ENCODE measurements at places on chromosomes 16 and 17.
A peak's percentile ranks its signal among the peaks of the same experiment; 100 is the strongest.

DNA sequence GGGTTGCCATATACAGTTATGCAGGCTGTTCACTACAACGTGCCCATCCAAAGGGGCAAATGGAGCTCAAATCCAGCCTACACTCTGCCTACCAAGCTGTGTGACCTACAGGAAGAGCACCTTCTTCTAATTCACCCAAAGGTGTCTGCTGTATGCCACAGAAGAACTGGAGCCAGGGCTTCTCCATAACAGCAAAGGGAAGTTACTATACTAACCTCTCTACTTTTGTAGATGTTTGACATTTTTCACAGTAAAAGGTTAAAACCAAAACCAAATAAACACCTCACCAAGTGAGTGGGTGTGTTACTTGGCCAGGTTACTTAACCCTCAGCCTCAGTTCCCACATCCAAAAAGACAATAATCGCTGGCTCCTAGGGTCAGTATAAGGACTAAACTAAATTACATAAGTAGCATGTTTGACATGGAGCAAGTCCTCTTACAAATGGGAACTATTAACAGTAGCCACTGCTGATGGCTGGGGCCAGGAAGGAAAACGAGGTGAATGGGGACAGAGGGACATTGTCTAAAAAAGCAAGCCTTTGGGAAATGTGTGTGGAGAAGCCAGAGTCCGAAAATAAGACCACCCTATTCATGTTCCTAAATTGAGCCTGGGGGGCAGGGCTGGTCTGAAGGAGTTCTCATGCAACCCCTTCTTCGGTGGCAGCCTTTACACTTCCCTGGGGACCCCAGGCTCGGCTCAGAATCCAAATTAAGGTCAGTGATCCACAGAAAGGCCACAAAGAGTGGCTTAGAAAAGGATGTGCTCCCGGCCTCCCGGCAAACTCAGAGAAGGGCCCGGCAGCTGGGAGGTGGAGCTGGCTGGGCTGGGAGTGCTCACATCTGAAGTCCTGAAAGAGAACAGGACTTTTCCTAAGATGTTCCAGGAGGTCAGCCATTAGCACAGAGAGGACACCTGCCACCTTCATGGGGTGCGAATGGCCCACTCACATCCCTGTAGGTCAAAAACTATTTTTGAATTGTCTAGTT is 13.5 kb downstream of the CUEDC1 start:
- DNase-seq: no peak

DNA sequence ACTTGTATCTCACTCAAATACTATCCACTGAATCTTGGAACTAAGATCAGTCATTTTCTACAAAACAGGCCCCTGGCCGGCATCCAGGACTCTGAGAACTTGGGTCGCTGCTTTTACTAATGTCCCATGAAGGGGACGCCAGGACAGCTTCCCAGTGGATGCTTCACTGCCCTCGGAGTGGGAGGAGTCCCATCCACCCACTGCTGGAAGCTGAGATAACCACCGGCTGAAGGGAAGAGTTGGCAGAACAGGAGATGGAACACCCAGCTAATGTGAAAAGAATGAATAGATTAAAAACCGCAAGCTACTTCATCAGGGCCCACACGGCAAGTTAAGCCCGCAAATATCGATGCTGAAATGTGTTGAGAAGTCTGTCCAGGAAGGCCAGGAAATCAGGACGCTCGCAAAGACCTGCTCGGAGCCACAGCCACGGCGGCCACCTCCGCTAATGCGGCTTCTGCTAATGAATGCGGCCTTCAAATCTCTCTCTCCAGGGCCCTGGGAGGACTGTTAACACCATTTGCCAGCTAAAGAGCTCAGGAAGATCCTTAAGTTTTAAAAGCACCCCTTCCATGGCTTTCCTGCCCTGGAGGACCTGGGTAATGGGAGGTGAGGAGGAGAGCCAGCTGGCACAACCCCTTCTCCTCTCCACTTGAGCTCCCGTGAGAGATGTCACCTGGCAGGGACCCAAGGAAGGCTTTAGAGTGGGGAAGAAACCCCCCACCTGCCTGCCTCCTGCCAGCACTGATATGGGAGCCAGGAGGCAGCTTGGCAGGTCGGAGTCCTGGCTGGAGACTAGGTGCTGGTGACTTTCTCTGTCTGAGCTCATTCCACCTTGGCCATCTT is 226.6 kb upstream of the RPL38 start:
- peak; percentile 92 for DNase-seq

DNA sequence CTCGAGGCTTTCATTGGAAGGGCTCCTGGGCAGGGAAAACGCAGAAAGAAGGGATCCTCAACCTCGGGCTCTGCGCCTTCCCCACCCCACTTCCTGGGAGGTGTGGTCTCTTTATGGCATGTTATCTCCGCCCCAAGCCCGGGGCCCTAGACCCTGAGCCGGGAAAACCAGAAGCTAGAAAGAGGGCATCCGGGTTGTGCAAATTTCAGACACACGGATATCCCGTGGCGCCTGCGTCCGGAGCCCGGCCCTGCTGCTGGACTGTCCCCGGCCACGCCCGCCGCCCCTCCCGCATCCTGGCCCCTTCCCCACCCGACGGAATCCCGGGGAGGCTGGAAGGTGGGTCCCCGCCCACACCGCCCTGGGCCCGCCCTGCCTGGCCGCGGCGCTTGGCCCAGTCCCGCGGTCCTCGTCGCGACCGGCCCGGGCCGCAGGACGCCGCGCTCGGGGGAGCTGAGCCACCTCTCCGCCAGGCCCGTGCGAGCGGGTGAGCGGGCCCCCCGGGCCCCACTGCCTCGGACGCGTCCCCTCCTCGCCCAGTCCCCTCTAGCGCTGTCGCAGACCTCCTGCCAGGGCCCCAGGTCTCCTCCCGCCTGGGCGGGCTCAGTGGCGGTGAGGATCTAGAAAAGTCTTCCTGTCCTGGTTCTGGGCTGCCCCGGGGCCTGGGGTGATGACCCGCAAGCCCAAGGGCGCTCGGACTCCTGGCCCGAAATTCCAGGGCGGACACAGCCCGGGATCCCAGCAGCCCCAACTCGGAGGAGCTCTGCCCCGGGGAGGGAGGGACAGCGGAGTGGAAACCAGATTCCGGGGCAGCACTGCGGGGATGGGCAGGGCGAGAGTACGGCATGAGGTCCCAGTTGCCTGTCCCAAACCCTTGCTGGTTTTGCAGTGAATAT is at the start of gene SLC16A5:
SLC16A5 (plus strand) TSS at position 397 of the 896 bp plus-strand sequence. CDS start 5,683 bp downstream, outside the sequence.
- peak; percentile 60 for DNase-seq

DNA sequence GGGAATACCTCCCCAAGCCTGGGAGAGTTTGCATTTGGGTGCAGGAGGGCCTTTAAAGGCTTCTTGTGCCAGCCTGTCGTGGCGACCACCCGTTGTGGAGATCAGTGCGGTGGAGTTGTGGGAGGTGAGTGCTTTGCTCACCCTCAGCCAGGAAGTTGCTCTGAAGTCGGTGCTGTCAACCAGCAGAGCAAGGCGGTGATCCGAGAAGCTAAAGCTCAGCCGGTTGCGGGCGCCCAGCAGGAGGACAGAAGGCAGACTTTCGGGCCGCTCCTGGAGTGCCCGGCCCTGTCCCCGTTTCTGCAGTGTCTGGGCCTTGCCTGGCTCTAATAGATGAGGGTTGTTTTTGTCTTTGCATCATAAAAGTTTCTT is 1.4 kb downstream of the UBE2I start:
- no peak for DNase-seq

DNA sequence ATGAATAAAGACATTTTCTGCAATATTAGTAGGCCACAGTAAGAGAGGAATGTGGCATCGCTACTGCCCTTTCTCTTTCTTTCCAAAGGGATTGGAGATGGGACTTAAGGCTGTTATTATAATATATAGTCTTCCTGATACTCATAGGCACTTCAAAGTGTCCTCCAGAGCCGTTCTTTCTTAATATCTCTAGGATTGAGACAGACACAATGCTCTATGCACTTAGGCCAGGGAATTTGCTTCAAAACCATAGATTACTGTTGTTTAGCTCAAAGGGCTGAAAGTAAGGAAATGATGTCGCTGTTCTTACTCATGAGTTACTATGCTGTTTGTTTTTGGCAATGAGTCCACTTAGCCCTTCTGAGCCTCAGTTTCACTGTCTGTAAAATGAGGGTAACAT is 590.5 kb downstream of the CDH11 start:
- no peak for DNase-seq

DNA sequence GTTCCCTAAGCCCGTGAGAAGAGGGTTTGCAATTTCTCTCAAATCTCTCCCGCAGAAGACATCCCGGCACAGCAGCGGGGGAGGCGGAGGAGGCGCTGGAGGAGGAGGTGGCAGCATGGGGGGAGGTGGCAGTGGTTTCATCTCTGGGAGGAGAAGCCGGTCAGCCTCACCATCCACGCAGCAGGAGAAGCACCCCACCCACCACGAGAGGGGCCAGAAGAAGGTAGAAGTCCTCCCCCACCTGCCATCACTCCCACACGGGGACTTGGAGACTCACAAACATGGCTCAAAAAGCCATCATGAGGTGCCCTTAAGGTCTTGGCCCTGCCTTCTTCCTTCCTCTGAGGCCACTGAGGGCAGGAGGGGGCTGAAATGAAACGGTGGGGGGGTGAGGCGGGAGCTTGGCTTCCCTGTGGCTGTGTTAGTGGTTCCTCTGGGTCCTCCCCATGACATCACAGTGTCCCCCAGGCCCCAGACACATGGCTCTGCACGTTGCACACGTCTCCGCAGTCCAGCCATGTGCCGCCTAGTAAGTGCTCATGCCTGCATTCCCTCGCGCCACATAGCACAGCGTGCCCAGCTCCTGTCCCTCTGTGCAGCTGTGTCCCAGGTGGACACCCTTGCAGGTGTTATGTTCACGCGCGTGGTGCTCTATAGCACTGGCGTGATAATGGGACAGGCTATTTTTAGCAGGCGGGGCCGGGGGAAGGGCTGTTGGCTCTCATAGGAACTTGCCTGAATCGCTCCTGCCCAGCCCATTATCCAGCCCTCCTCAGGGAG is 6.9 kb downstream of the MLLT6 start:
- no peak for DNase-seq

GRCh38 chr17:64171041-64171440 is 41.1 kb upstream of the ERN1 start:
- DNase-seq: no peak
